ENCODE measurements at places on chromosomes 16 and 17. TPM values are rescaled to one million over a fixed set of nuclear protein-coding genes. Genes with fewer than 3 reads are reported as not detected.

CACNG5 gene
- total RNA-seq: not detected

HOXB13 gene
- not detected for total RNA-seq

C17orf113 gene
- total RNA-seq: under 0.01 TPM

OR1A1 gene
- not detected for total RNA-seq

RCVRN gene
- total RNA-seq: not detected

PSME3IP1 gene
- 52.2 TPM for total RNA-seq

TLCD3A gene
- total RNA-seq: 15.2 TPM

NPIPB9 gene
- total RNA-seq: 0.56 TPM

PPL gene
- total RNA-seq: 0.36 TPM

KRTAP16-1 gene
- not detected for total RNA-seq

CDH16 gene
- not detected for total RNA-seq

PMP22 gene
- 33.5 TPM for total RNA-seq

PLXDC1 gene
- total RNA-seq: under 0.01 TPM

AURKB gene
- 45.9 TPM for total RNA-seq

KRTAP3-2 gene
- total RNA-seq: not detected

CA5A gene
- not detected for total RNA-seq

All from IMR-90 (cell line).